ENCODE measurements at places on chromosomes 13 and 19.
A peak's percentile ranks its signal among the peaks of the same experiment; 100 is the strongest.

- DNase-seq, result no peak
These were observed 4.3 kb upstream of the DUXA start for GRCh38 chr19:57171551-57172081.

- peak; percentile 20 for DNase-seq
These were observed 71.7 kb downstream of the POSTN start for GRCh38 chr13:37526710-37527473.

GRCh38 chr13:110435331-110435730 lies 126.2 kb downstream of the RAB20 start:
- DNase-seq, result no peak

DNA sequence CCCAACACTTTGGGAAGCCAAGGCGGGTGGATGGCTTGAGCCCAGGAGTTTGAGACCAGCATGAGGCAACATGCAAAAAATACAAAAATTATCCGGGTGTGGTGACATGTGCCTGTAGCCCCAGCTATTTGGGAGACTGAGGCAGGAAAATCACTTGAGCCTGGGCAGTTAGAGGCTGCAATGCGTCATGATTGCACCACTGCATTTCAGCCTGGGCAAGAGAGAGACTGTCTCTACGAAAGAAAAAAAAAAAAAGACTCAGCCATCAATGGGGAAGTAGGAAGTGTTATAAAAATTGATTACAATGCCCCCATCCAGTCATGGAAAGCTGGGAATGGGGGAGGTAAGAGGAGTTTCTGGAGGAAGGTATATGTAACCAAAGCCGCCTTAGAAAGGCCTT lies 5.4 kb downstream of the TYK2 start:
- DNase-seq, result no peak

DNA sequence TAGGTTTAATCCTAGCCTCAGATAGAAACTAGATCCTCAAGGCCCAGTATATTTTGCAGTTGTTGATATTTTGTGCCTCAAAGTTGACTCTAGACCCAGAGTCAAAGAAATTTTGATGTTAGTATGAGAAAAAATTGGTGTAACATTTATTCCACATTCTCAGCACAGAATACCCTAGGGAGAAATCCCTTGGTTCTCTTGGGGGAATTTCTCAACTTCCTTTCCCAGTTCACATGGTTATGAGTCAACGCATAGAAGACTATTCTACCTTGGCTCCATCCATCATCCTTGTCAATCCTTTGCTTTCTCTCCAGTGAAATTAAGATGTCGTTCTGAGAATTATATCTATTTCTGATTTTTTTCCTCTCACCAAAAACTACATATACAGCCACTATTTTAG lies 145.3 kb downstream of the POSTN start:
- DNase-seq, result no peak

- DNase-seq, result no peak
These were observed 542.0 kb downstream of the DIAPH3 start for GRCh38 chr13:59621773-59622172.

GRCh38 chr19:14048443-14049153 lies 13.3 kb downstream of the PALM3 start:
- peak; percentile 24 for DNase-seq

DNA sequence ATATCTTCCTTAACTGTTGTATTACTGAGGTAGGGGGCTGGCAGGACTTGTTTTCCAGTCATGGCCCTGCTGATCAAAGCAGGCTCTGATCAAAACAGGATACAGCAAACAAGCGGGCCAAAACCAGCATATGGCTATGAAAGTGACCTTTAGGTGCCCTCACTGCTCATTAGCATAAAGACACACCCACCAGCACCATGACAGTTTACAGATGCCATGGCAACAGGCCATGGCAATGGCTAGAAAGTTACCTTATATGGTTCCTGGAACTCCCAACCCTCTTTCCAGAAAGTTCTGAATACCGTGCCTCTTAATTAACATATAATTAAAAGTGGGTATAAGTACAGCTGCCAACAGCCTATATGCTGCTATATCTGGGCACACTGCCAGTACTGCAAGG lies 551.4 kb upstream of the SGCG start:
- no peak for DNase-seq

DNA sequence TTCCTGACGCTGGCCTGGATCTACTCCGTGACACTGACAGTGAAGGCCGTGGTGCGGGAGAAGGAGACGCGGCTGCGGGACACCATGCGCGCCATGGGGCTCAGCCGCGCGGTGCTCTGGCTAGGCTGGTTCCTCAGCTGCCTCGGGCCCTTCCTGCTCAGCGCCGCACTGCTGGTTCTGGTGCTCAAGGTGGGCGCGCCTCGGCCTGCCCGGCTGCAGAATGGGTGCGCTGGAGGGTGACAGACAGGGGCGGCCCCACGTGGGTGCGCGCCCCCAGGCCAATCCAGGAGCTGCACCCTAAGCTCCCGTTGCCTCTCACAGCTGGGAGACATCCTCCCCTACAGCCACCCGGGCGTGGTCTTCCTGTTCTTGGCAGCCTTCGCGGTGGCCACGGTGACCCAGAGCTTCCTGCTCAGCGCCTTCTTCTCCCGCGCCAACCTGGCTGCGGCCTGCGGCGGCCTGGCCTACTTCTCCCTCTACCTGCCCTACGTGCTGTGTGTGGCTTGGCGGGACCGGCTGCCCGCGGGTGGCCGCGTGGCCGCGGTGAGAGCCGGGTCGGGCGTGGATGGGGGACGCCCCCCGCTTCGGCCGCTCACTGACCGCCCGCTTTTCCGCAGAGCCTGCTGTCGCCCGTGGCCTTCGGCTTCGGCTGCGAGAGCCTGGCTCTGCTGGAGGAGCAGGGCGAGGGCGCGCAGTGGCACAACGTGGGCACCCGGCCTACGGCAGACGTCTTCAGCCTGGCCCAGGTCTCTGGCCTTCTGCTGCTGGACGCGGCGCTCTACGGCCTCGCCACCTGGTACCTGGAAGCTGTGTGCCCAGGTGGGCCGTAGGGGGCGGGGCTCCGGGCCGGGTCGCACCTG lies 7.2 kb downstream of the ABCA7 start:
- no peak for DNase-seq

GRCh38 chr19:35295792-35296462 lies 4.0 kb downstream of the MAG start:
- no peak for DNase-seq

- no peak for DNase-seq
These were observed 46.0 kb downstream of the DNM2 start for GRCh38 chr19:10763828-10764339.

- no peak for DNase-seq
These were observed 42.5 kb downstream of the ABCC4 start for GRCh38 chr13:95258619-95259194.

GRCh38 chr13:112063807-112064206 lies 3.1 kb upstream of the SOX1 start:
- no peak for DNase-seq

- no peak for DNase-seq
These were observed 119.9 kb downstream of the MAB21L1 start for GRCh38 chr13:35356572-35356971.

GRCh38 chr13:52783943-52784342 lies 44.3 kb upstream of the CNMD start:
- no peak for DNase-seq

GRCh38 chr13:87669379-87669978 lies 1.7 kb upstream of the SLITRK5 start:
- DNase-seq, result peak; percentile 22

- no peak for DNase-seq
These were observed 67.8 kb downstream of the RXFP2 start for GRCh38 chr13:31807090-31807541.

DNA sequence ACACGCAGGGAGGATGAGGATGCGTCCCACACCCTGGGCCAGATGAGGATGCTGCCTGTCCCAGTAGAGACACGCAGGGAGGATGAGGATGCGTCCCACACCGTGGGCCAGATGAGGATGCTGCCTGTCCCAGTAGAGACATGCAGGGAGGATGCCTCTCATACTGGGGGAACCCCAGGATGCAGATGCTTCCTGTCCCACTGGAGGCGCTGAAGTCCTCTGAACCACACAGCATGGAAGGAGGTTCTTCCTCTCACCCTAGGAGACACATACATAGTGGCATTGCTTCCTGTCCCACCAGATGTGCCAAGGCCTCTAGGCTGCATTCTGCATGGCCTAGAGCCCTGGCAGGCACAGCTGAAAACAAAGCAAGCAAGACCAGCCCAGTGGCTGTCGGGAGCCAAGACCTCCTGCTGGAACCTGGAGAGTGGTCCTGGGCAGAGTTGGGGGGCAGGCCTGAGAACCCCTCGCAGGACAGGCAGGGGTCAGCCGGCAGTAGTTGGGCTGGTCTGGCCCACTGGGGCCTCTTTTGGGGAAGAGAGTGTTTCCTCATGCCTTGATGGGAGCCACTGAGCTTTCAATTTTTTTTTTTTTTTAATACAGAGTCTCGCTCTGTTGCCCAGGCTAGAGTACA lies 4.3 kb downstream of the HPN start:
- DNase-seq, result no peak
